Fibroblast of skin of scalp (primary cell): ENCODE measurements at places on chromosomes 16 and 17.

GRCh38 chr16:84218956-84219355 is 20.9 kb downstream of the KCNG4 start:
- no peak for DNase-seq

GRCh38 chr17:67467500-67468455 is 90.7 kb downstream of the PITPNC1 start:
- peak; percentile 7 for DNase-seq

- no peak for DNase-seq
Measured at GRCh38 chr16:11638140-11638539, 30.1 kb upstream of the SNN start.

GRCh38 chr17:39925282-39926134 is 1.9 kb downstream of the ORMDL3 start:
- DNase-seq: no peak

GRCh38 chr16:77853161-77853560 is 64.8 kb downstream of the VAT1L start:
- no peak for DNase-seq

DNA sequence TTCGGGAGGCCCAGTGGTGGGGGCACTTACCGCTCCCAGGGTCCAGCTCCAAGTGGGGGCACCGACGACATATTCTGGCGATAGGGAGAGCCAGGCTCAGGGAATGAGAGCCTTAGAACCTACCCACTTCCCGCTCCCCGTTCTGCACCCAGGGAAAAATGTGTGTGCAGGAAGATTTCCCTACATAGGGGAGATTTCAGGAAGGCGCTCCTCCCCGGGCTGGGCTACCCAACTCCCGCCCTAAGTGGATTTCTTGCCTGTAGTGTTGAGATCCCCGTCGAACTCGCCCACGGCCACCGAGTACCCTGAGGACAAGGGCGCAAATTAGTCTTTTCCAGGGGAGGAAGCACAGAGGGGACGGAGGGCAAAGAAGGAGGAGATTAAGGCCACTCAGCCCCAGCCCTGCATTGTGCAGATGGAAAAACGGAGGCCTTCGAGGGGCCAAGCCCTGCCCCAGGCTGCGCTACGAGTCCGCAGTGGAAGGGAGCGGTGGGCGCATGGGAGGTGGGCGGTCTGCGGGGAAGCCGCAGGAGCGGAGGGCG is 5.1 kb downstream of the ITGA2B start:
- no peak for DNase-seq

GRCh38 chr17:73265646-73266640 is 4.3 kb upstream of the CPSF4L start:
- DNase-seq: no peak

- DNase-seq: no peak
Measured at GRCh38 chr17:12104831-12105230, 84.2 kb downstream of the MAP2K4 start.

- DNase-seq: peak; percentile 7
Measured at GRCh38 chr17:16085066-16085699, 85.6 kb downstream of the TTC19 start.

DNA sequence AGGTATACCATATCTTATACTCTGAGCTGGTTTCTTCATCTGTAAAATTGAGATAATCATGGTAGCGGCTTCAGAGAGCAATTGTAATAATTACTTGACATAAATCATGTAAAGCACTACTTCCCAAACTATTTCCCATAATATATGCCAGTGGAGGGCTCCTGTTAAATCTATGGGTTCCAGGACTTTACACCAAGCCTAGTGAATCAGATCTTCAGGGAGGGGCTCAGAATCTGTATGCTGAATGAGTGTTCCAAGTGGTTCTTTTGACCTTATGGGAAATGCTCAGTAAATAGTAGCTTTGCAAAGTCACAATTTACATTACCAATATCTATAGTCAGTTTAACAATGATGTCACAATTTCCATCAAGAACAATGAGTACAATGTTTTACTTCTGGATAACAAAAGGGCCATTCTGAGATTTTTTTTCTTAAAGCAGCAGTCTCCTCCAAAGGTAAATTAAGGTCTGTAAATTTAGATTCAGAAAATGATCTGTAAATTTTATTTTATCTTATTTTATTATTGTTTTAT is 50.9 kb upstream of the NLK start:
- DNase-seq: no peak

GRCh38 chr17:76660656-76661042 is 17.1 kb upstream of the ST6GALNAC1 start:
- DNase-seq: no peak

- no peak for DNase-seq
Measured at GRCh38 chr17:64084086-64084939, 45.6 kb downstream of the ERN1 start.

DNA sequence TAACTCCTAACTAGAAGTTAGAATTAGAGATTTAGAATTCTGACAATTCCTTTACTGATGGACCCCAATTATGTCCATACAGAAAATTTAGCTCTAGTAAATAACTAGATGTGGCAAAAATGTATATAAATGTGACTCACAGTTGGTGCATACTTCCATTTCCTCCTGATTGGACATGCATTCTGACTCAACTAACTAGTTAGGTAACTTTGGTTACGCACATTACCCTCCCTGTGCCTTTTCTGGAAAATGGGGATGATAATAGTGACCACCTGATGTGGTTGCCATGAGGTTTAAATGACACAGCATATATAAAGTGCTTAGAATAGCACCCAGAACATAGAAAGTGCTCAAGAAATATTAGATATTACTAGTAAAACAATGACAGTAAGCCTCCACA is 550.0 kb upstream of the SALL1 start:
- DNase-seq: no peak

GRCh38 chr16:88530858-88531203 is 39.4 kb upstream of the ZC3H18 start:
- no peak for DNase-seq

GRCh38 chr17:58040386-58040785 is 33.3 kb upstream of the SRSF1 start:
- DNase-seq: no peak

GRCh38 chr17:57505841-57506773 is 239.0 kb downstream of the CCDC182 start:
- no peak for DNase-seq

DNA sequence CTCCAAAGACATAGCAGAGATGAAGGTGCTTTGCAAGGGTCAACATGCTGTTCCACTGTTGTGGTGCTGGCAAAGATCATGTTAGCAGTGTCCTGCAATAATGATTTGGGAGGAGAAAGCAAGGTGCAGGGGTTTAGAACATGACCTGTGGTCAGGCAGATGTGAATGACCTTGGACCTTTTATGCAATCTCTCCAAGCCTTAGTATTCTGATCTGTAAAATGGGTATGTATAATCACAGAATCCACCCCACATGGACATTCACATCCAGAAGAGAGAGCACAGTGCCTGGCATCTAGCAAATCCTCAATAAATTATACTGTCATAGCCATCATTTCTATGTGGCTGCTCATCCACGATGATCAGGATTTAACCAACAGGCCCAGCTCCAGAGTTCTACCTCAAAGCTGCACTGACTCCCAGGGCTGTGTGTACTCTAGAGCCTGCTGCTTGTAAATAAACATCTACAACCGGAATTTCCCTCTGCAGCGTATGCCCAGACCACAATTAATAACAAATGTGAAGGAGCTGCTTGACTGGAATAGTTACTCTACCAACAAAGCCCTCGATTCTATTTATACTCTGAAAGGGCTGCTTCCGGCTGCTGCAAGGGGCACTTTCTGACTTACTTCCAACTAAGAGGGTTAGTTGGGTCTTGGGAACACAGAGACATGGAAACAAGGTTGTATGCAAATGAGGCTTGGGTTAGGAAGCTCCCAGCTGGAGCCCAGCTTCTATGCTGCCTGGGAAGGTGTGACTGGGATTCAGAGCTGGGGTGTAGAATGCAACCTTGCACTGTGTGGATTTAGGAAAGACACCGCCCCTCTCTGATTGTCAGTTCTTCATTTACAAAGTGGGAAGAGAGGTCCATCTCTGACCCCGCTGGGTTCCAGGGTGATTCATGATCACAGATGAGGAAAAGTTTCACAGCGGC is 265.2 kb downstream of the XYLT1 start:
- peak; percentile 75 for DNase-seq

- DNase-seq: peak; percentile 47
Measured at GRCh38 chr17:39244016-39244599, 18.4 kb upstream of the STAC2 start.

DNA sequence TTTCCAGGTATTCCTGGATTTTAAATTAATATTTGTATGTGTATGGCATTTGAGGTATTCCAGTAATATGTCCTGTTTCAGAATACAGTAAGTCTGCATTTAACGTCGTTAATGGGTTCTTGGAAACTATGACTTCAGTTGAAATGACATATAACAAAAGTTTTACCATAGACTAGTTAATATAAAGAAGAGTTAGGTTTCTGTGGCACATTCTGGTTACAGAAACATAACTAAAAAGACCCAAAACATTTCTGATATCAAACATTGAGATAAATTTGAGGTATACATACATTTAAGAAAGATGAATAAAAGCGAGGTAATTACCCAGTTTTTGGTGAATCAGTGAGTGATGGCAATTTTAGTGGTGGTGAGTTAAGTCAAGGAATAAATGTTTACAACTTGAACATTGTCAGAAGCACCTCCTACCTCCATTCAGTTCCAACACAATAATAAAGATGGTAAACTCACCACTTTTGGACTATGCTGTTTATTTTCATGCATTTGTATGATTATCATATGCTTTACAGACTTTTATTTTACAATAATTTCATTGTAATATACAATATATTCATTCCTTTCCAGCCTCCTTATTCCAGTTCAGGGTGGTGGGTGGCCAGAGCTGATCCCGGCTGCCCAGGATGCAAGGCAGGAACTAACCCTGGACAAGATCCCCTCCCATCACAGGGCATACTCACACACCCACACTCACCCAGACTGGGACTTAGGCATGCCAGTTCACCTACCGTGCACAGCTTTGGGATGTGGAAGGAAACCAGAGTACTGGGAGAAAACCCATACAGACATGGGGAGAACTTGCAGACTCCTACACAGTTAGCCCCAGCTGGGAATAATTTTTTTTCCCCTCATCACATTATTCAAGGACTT is 9.7 kb downstream of the LUC7L3 start:
- DNase-seq: no peak

DNA sequence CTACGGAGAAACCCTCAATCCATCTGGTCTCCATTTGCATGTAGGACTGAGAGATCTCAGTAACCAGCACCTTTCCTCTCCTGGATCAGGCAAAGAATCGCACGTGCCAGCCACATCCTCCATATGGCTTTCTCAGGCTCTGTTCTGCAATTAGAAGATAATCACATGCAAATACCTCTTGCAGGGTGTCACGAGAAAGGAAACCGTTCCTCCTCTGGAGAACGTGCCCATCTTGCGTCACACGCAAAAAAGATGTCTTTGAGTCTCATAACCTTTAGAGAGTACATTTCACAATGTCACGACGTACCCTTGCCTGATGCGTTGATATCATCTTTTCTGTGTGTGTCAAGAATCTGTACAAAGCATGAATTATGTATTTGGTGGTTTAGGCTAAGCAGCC is 36.2 kb upstream of the DNAH17 start:
- DNase-seq: no peak

DNA sequence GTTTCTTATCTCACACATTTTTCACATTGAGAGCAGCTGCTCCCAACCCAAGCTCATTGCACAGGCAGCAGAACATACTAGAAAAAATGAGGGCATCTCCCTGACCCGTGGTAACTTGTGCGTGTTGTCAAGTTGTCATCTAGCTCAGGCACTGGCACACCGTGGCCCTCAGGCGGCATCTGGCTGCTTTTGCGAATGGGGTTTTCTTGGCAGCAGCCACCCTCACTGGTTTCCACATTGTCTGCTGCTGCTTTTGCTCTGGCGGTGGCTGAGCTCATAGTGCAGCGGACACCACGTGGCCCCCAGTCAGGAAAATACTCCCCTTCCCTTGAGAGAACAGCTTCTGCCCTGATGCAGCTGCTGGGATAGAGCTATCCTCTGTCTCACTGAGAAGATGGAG is 9.4 kb upstream of the TEDC2 start:
- DNase-seq: no peak

GRCh38 chr17:68384941-68385340 is 72.4 kb downstream of the WIPI1 start:
- DNase-seq: no peak

GRCh38 chr17:2924211-2924610 is 128.0 kb downstream of the RAP1GAP2 start:
- peak; percentile 51 for DNase-seq

DNA sequence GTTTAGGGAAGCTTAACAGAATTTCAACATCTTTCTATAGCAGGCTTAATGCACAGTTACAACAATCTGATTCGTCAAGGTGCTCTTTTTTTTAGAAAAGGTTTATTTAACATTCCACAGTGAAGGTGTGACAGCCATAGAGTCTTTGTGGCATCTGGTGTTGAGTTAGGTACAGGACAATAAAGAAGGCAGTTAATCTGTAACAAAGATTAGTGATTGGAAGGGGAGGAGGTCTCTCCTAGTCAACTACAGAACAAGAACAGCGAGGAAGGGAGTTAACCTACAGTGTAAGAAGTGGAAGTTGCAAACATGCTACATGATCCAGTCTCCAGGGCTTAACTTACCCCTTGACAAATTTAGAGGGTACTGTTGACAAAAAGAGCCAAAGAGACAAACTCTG is 3.0 kb upstream of the ZDHHC7 start:
- no peak for DNase-seq

- DNase-seq: no peak
Measured at GRCh38 chr16:4686497-4687210, 6.7 kb upstream of the NUDT16L1 start.

DNA sequence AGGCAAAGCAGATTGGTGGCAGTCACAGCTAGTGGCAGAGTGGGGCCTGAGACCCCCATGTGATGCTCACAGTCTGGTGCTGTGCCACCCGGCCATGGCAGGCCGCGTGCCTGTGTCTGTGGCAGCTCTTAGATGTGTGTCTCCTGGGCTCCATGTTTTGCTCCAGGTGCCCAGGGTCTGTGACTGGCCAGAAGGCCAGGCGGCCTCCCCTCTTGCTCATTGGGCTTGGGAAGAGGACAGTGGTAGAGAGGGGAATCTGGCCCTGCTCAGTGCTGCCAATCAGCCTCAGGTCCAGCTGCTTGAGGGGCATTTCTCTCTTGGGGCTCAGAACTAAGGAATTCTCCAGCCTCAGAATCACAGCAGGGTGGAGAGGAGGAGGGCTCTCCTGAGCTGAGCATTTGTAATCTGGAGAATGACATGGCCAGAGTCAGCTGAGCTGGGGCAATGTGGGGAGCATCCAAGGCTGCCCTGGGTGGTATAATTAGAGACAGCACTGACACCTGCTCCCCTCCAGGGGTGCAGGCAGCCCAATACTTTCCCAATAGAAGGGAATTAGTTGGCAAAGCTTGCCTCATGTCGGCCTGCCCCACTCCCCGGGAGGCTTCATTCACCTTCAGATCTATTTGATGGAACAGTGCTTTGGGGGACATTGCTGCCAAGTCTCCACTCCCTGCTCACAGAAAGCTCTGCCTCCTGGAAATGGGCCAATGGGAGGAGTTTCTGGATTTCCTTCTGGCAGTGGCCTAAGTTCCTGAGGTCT is 2.7 kb upstream of the LASP1NB start:
- DNase-seq: peak; percentile 83
